ENCODE measurements at places on chromosomes 4 and X.

- DNase-seq: peak; percentile 60
These were observed 1.2 kb downstream of the BCOR start for GRCh38 chrX:40096395-40097091.

GRCh38 chr4:113209652-113210320 lies 160.3 kb downstream of the ANK2 start:
- no peak for DNase-seq

DNA sequence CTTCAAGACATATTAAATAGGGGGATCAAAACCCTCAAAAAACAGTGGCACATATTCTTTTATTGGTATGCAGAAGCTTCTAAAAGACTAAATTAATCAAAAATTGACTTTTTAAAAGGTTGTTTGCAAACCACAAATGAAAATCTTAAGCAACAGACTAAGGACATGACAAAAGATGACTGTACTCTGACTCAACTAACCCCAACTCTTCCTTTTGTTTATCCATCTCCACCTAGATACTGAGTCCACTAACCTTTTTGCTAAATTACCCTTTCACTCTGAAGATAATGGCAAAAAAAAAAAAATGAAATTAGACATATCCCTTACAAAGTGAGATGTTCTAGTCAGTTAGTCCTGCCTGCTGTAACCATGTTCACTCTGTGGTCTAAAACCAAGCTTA lies 91.6 kb upstream of the NLRP2B start:
- no peak for DNase-seq

DNA sequence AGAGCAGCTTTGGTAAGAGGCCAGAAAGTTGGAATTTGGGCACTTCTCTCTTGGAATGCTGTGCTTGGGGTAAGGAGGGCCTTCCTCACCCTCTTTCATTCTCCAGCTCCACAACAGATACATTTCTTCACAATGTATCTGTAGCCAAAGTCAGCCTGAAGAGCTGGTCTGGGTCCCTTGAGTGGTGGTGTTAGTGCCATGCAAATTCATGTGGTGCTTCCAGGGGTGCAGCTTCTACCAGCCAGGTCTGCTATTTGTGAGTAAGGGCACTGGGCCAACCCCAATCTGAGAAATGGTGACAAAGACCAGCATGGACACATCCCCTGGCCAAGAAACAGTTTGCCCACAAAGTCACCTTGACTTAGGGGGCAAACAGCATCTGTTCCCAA lies 17.8 kb downstream of the AMER1 start:
- no peak for DNase-seq

DNA sequence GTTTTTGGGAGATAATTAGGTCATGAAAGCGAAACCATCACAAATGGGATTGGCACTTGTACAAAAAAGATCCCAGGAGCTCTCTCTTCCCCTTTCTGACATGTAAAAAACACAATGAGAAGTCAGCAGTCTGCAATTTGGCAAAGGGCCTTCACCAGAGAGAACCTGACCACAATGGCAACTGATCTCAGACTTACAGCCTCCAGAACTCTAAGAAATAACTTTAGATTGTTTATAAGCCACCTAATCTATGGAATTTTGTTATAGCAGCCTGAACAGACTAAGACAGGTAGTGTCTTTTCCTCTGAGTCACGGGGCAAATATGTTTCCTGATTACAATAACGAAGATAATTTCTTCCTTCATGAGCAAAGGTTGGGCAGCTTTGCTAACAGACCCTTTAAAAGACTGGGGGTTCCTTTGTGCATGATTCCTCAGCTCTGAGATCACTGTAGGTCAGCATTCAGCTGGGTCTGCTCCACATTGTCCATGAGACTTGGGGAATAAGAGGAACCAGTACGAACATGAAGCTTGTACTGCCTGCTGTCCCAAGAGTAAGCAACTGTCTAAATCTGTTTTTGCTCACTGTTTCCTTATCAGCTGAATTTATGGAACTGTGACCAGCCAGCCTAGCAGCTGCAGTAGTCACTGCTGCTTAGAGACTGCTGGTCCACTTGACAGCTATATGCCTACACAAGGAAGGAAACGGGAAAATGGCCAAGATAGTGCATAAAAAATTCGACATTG lies 191.6 kb downstream of the ANAPC10 start:
- DNase-seq: no peak

- DNase-seq: no peak
These were observed 552 bp downstream of the PIM2 start for GRCh38 chrX:48918301-48918642.

DNA sequence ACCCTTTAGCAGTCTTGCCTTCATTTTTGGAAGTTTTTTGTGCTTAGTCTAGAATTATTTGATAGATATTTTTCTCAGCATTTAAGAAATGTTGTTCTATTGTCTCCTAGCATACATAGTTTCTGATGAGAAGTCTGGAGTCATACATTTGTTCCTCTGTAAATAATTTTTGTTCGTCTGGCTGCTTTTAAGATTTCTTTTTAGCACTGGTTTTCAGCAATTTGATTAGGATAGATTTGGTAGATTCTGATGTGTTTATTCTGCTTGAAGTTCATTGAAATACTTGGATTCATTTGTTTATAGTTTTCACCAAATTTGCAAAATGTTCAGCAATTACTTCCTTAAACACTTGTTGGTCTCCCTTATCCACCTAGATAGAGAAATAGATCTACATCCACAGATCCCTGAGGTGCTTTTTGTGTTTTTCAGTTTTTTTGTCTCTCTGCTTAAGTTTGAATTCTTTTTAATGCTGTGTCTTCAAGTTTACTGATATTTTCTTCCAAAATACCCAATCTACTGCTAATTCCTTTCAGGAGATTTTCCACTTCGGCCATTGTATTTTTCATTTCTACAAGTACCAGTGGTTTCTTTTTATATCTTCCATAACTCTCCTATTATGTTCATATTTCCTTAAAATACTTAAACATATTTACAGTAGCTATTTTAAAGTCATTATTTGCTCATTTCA lies 64.9 kb downstream of the ABLIM2 start:
- DNase-seq: no peak

DNA sequence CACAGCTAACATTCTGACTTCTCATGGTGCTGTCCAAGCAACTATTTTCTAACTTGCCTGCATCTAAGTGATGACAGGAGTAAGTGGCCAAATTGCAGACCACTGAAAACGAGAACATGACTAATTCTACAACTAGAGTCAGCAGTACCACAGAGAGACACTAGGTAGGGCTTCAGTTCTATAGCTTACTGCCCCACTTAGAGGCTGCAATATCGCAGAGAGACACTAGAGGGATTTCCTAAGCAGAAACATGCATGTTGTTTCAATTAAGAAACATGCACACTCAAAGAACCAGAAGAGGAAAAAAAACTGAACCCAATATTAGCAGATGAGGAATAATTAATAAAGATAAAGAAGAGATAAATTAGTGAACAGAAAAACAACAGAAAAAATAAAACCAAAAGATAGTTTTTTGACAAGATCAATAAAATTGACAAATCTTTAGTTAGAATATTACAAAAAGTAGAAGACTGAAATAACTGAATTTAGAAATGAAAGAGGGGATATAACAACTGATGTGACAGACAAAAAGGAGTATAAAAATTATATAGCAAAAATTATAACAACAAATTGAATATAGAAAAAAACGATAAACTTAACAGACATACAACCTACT lies 100.8 kb downstream of the SPIN4 start:
- no peak for DNase-seq

DNA sequence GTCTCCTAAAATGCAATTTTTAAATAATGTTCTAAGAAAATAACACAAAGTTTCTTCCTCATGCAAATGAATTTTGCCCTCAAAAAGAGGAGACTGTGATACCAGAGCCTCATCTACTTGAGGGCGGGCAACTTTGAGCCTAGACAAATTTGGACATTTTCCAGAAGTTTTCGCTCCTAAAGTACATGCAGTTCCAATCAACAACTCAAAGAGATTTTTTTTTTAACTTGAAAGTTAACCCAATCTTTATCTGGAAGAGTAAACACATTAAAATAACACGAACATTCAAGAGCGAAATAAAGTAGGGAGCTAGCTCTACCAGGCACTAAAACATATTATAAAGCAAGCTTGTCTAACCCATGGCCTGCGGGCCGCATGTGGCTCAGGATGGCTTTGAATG lies 29.4 kb upstream of the FBXW7 start:
- DNase-seq: no peak

GRCh38 chr4:135316266-135316779 lies 1114.7 kb upstream of the PABPC4L start:
- no peak for DNase-seq

GRCh38 chr4:76251441-76252270 lies at the start of gene FAM47E:
FAM47E (plus strand) TSS chr4:76251721; CDS start chr4:76251747, 26 bp downstream.
- peak; percentile 78 for DNase-seq

GRCh38 chrX:31384471-31384870 lies 312.6 kb upstream of the FTHL17 start:
- DNase-seq: no peak

GRCh38 chr4:3704669-3705068 lies 61.5 kb upstream of the ADRA2C start:
- DNase-seq: no peak

- DNase-seq: no peak
These were observed 389.7 kb upstream of the NR3C2 start for GRCh38 chr4:148831945-148832344.

GRCh38 chr4:168164915-168165548 lies 72.7 kb downstream of the ANXA10 start:
- no peak for DNase-seq

GRCh38 chr4:37747772-37748330 lies 61.7 kb upstream of the RELL1 start:
- no peak for DNase-seq

- DNase-seq: no peak
These were observed 108.2 kb upstream of the GPR34 start for GRCh38 chrX:41580423-41581064.

DNA sequence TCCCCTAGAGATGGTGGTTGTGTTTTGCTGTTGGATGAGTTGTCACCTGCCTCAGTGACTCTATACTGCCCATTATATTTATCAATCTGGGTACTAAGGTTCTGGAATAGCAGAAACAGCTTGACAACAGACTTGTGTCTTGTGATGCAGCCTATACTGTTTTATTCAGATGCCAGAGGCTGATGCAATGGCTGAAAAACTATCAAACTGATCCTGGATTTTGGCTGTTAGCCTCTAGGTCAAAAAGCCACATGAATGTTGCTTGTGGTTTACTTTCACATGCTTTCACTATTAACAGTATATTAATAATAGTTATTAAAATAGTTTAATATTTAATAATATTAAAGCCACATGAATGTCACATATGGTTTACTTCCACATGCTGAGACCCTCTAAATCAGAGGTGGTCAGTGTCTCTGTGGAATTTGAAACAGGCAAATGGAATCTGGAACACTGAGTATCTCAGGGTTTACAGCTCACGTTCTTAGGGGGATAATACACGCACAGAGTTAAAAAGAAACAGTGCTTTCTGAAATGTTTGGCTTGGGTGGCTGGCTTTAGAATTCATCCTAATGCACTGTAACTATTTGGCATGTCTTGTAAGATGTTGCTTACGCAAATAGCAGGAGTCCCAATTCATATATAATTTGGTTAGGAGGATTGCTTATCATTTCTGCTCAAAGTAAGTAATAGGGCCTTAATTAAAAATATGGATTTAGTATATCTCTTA lies 82.5 kb upstream of the LCORL start:
- no peak for DNase-seq

DNA sequence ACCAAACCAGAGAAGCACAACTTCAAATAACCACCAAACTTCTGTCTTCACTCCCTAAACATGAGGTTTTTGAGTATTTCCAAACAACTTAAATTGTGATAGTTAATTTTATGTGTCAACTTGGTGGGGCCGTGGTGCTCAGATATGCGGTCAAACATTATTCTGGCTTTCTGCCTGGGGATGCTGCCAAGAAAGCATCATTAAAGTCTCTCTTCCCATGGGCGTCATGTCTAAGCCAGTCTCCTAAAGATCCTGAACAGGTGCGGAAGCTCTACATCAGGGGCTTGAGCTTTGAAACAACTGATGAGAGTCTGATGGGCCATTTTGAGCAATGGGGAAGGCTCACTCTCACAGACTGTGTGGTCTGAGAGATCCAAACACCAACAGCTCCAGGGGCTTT lies 24.1 kb upstream of the SOD3 start:
- no peak for DNase-seq

GRCh38 chr4:109207061-109207460 lies 95.4 kb downstream of the COL25A1 start:
- no peak for DNase-seq

GRCh38 chr4:159607809-159608208 lies 504.9 kb downstream of the RAPGEF2 start:
- DNase-seq: no peak

DNA sequence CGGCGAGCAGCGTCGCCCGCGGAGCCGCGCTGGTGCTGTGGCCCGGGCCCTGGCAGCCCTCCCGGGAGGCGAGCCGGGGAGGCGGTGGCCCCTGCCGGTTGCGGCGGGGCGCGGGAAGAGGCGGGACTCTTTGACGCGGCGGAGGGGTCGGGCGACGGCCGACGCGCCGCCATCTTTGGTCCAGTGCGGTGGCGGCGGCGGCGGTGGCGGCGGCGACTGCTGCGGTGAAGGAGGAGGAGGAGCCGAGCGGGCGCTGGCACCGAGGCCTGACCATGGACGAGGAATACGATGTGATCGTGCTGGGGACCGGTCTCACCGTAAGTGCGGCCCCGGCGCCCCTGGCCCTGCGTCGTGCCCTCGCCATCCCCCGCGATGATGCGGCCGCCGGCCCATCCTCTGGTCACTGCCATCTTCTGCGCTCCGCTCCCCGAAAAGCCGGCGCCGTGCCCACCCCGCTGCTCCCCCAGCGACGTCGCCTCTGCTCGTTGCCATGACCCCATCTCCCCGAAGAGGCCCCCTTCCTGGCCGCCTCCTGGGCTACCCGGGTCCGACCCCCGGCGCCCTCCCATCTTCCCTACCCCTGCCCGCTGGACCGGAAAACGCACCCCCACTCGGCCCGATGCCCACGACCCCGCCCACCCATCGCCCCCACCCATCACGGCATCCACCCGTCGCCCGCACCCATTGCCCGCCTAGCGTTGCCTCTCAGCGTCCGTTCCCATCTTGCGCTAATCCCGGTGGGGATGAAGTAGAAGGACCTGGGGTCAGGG lies at the start of gene GDI1:
Gene GDI1 (plus strand): TSS at position 172 of the 770 bp plus-strand sequence. CDS start 101 bp downstream, at position 273.
- DNase-seq: peak; percentile 69

DNA sequence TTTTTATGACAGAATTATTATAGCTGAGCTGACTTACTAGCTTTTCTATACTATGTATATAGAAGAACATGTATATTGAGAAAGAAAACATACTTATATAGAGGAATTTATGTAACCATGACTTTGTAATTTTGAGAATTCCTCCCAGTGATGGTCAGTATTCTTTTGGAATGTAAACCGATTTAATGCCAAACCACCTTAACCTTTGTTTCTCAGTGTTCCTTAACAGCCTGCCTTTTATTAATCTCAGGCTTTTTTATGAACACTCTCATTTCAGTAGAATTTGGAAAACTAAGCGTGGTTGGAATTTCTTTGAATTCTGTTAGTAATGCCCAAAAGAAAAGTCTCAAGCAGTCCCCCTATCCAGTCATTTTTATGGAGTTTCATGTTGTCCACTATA lies 47.0 kb downstream of the MOSPD2 start:
- DNase-seq: no peak
